D721Med (cell line): ENCODE measurements at places on chromosomes 7 and 10.

- no peak for DNase-seq
Observed at GRCh38 chr10:77545585-77545984, 92.0 kb downstream of the KCNMA1 start.

GRCh38 chr10:75117995-75118394 lies 6.5 kb downstream of the SAMD8 start:
- no peak for DNase-seq

DNA sequence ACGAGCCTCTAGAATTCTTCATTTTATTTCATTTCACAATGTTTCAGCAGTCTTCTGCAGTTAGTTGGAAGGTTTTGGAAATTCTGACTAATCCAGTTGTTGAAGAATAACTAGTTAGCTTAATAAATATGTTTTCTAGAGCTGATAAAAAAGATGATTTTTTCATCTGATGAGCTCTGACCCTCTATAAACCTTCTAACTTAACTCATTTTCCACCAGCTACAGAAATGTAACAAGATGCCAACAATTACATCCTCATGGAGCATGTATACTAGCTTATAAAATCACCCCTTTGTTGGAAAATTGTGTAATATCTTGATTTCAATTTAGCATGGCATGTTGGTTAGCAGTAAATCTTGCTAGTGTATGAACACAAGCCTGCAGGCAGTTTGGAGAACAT lies 33.1 kb downstream of the KAT6B start:
- no peak for DNase-seq

DNA sequence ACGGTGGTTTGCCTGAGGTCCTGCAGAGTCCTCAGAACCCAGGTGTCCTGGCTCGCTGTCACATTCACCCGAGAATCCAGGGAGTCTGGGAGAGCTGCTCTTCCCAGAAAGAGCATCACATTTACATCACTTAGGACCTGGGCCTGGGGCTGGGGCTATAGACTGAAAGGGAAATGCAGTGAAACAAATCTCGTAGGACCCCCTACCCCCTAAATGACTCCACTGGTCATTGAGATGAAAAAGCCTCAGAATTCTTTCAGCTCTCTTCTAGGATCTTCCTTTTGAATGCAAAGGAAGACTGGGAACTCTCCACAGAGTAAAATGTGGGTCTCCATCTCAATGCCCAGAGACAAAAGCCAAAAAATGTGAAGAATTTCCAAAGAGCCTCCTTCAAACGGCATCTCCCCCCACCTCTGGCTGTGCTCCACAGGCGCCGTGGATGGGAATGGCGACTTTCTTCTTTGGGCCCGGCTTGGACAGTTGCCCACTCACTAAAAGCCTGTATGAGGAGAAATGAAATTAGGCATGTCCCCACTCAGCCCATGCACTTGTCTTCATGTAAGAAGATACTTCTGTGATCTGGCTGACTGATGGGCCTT lies 49.0 kb upstream of the PODXL start:
- no peak for DNase-seq

DNA sequence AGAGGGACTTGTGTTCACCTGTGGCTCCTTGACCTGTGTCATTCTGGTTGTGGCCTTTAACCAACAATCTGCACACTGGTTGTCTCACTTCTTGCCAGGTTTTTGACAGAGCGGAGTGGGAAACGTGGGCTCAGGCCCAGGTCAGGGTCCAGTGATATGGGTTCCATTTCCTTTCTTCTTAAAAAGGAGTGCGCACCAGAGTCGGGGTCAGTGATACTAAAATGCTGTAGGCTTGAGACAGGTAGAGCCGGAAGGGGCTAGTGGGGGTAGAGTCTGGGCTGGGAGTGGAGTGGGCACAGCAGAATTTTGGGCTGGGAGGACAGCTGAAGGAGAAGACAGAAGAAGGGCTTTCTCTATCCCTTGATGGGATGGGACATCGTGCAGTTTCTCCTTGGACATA lies 61.2 kb downstream of the SH2D4B start:
- DNase-seq: no peak

DNA sequence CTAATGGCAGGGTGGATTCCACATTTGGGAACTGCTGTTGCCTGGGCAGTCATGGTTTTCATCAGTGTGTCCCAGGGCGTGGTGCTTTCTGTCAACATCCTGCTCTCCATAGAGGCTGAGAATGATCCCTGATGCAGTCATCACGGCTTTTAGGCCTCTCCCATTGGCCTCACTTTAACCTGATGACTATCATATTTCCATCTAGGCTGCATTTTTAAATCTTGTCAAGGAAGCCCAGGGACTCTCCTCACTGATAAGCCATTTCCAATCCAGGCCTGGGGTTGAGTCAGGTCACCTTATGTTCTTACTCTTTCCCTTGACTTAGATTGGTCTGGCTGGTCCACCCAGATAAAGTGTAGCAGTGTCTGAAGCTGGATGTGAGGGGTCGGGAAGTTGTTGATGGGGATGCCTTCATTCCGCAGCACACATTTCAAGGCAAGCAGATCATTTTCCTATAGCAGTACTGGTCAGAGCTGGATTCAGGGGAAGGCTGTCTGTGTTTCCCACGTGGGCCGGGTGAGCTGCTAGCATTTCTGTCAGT lies 177.0 kb downstream of the AUTS2 start:
- DNase-seq: no peak

- DNase-seq: no peak
Observed at GRCh38 chr7:36115448-36116321, 37.4 kb upstream of the EEPD1 start.

GRCh38 chr7:142094861-142095260 lies 16.7 kb upstream of the MGAM2 start:
- no peak for DNase-seq

GRCh38 chr10:79560160-79560709 lies at the start of gene SFTPA2:
Gene SFTPA2 (minus strand): TSS chr10:79560407. CDS start chr10:79559483, 924 bp downstream.
- DNase-seq: no peak

- DNase-seq: no peak
Observed at GRCh38 chr10:101453791-101454718, 100.1 kb downstream of the BTRC start.

DNA sequence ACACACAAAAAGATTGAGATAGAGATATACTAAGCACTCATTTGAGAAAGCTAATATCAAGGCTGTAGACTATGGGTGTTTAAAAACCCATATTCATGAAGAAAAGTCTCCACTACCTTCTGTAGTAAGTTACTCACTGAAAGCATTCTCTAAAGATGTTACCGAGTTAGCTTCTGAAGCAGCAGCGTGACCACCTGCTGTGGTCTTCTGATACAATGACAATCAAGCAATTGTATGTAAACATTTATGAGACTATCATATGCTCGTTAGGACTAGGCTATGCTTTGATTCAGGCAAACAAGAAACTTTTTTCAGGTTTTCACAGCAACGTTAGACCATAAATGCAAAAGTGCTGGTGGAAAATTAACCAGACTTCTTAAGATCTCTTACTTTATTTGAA lies 11.2 kb downstream of the RHOBTB1 start:
- DNase-seq: no peak

GRCh38 chr7:139339698-139340036 lies 1.5 kb upstream of the FMC1 start:
- no peak for DNase-seq

DNA sequence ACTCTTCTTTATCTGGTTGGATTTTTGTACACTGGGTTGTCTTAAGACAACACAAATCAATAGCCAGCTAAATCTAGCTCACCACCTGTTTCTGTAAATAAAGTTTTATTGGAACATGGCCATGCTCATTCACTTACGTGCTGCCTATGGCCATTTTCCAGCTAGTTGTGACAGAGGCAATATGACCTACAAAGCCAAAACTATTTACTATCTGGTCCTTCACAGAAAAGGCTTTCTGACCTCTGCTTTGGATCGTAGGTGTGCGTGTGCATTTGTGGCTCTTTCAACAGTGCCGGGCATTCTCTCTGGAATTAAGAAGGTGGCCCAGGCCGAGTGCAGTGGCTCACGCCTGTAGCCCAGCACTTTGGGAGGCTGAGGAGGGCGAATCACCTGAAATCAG lies 45.5 kb downstream of the NRAP start:
- DNase-seq: no peak

DNA sequence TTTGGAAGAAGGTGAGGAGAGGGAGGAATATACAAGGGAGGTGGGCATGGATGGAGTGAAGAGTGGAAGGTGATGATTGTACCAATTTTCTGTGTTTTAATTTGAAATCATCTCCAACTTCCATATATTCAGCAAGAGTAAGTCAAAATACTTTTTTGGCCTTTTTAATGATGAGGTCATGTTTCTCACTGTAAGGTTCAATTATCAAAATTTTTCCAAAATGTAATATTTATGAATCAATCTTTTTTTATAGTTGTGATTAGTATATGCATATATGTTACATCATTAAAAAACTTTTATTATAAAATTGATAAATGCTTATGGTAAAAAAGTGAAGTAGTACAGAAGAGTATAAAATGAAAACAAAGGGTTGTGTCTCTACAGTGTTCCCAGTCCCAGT lies 40.7 kb downstream of the PRKAR2B start:
- DNase-seq: no peak

DNA sequence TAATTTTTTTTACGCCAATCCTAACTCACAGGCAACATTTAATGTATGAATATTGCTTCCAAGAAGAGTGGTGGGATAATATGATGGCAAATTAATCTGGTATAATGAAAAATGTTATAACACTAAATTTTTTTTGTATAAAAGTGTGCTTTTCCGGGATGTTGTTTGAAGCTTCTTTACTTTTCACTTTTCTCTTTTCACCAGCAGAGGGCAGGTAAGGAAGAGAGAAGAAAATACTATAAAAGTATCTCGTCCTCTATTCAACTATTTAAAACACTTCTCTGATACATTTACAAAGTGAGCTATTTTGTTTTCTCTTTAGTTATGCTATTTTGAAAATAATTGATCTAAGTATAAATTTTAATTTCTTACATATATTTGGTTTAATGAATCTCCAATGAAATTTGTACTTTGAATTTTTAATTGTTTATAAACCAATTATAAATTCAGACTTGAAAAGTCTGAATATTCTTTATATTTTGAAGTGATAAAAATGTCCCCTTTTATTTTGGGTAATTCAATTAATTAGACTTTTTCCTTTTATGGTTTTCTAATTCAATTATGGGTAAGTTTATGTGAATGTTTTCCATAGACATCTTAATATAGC lies 20.7 kb upstream of the CFTR start:
- no peak for DNase-seq

GRCh38 chr7:157430721-157431120 lies 93.9 kb downstream of the DNAJB6 start:
- no peak for DNase-seq

DNA sequence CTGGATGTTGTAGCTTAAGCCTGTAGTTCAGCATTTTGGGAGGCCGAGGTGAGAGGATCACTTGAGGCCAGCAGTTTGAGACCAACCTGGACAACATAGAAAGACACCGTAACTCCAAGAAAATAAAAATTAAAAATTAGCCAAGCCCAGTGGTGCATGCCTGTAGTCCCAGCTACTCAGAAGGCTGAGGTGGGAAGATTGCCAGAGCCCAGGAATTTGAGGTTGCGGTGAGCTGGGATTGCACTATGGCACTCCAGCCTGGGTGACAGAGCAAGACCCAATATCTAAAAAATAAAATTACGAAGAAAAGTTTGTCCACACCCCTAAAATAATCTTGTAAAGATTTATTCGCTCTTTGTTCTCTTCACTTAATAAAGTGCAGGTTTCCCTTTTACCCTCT lies 951.0 kb downstream of the TYW1 start:
- no peak for DNase-seq

- DNase-seq: no peak
Observed at GRCh38 chr10:29950391-29950790, 109.0 kb downstream of the JCAD start.

- no peak for DNase-seq
Observed at GRCh38 chr10:119243488-119243887, 36.1 kb downstream of the GRK5 start.

GRCh38 chr10:100725869-100726426 lies 19.4 kb upstream of the PAX2 start:
- DNase-seq: no peak

GRCh38 chr7:89623018-89623672 lies 531.1 kb upstream of the STEAP1 start:
- DNase-seq: no peak

DNA sequence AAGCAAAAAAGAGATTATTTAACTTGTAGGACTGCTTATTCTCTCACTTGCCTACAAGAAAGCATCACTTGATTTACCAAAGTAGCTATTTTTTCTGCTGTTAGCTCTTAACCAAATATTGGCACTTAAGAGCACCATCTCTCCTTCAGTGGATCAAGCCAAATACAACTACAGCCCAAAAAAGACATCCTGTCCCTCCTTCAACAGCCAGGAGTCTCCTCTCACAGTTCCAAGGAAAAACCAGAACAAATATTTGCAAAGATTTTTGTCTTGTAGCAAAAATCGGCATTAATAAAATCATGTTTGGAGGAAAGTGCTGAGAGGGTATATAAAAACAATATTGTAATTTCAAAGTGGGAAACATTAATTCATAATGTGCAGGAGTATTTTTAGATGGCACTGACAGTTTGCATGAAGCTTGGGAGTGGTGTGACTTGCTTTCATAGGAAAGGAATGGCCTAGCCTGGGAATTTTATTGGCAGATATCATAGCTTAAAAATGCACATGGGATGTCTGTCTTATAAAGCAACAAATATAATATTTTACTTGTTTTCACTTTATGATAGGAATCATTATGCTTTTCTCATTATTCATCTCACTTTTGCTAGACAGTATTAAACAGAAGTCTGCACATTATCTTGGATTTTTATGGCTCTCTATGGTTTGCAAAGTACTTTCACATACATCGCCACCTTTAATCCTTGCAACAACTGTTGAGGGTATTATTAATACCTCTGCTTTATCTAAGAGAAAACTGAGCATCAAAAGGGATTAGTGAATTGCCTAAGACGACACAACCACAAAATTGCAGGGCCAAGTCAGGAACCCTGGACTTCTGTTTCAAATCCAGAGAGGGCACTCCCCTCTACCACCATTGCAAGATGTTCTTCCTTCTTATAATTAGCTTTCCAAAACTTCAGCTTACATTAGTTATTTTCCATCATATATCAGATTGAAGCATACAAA lies 103.5 kb downstream of the AGMO start:
- no peak for DNase-seq

DNA sequence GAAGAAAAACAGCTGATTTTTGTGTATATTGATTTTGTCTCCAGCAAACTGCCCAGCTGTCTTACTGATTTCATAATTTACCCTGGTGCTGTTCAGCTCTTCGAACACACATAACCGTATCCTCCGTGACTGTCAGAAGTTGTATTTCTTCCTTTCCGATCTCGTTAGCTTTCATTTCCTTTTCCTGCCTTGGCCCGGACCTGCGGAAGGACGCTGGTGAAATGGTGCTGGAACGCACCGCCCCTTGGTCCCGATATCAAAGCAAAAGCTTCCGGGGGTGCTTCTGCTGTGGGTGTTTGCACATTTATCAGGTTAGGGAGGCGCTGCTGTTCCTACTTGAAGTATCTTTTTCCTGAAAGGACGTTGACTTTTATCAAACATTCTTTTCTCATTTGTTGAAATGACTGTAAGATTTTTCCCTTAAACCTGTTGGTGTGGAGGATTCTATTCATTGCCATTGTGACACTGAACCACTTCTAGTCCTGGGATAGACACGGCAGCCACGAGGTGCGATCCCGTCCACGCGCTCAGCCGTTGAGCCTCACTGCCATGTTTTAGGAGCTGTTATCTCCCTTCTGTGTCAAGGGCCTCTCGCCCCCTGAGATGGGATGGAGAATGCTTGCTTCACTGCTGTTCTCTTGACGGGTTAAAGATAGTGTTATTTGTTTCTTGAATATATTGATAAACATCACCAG lies 72.6 kb downstream of the FOXL3 start:
- DNase-seq: no peak
